Peyer's patch (tissue), 4 donors: ENCODE measurements at places on chromosomes 11 and 22. TPM values are rescaled to one million over a fixed set of nuclear protein-coding genes. Genes with fewer than 3 reads are reported as not detected.

APOL1 gene
- 12.2 TPM for total RNA-seq

UBQLNL gene
- total RNA-seq, result not detected

FOLR2 gene
- 3.5 TPM for total RNA-seq

OR51G2 gene
- not detected for total RNA-seq

LZTR1 gene
- 65.5 TPM for total RNA-seq

SCARF2 gene
- total RNA-seq, result 4.8 TPM

TUB gene
- 2.0 TPM for total RNA-seq

FAM83F gene
- total RNA-seq, result 9.9 TPM

OR8D1 gene
- not detected for total RNA-seq

FGF3 gene
- not detected for total RNA-seq

SLC43A1 gene
- 19.0 TPM for total RNA-seq

LINC01488 gene
- total RNA-seq, result not detected

- no peak for DNase-seq
- H3K4me1 ChIP-seq, result no peaks in the 10 kb centered on the region
Observed at GRCh38 chr11:45713573-45713972, 48.2 kb upstream of the CHST1 start.

GRCh38 chr22:36680038-36680437 lies 23.5 kb downstream of the CACNG2 start:
- DNase-seq, result no peak
- no peak overlapping the region for H3K4me3 ChIP-seq
- H3K27me3 ChIP-seq, result no peaks in the 10 kb centered on the region
- no peak overlapping the region for H3K27ac ChIP-seq
- no peaks in the 10 kb centered on the region for H3K4me1 ChIP-seq

DNA sequence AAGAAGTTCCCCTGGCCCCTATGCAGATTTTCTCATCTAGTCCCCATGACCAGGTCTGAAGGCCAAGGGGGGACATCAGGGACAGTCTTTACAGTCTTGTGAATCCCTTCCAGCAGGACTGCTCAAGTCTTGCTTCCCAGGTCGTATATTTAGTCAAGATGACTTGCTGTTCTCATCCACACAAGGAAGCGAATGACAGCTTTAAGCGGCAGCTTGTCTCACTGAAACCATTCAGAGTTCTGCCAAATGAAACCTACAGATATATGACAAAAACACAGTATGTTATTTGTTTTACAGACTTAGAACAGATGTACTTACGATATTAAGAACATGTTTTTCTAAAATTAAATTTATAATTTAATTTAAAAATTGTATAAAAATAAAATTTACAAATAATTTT lies 5.6 kb downstream of the VWA5A start:
- H3K36me3 ChIP-seq, result peaks cover 76% of the 10 kb centered on the region
- H3K4me3 ChIP-seq, result no peak overlapping the region
- no peaks in the 10 kb centered on the region for H3K4me1 ChIP-seq
- no peak for DNase-seq
- H3K27ac ChIP-seq, result no peak overlapping the region
- H3K27me3 ChIP-seq, result no peaks in the 10 kb centered on the region

DNA sequence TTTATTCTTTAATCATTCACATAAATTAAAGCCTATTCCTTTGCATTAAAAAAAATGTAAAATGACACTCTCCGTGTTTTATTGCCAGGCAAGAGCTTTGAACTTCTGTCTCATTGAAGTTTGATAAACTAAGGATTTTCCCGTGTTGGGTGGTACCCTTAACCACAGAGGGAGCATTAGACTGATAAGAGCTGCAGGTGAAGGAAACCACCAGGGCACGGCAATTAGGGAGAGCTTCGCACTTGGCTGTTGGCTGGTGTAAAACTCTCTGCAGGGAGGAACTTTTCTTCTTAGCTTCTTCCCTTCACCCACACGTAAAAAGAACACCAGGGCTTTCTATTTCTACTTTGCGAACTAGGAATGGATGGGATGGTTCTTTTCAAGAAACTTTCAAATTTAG lies 47.0 kb downstream of the CSTPP1 start:
- no peaks in the 10 kb centered on the region for H3K36me3 ChIP-seq
- no peak for DNase-seq
- H3K27ac ChIP-seq, result peak overlapping the region; percentile 10
- no peak overlapping the region for H3K4me3 ChIP-seq

GRCh38 chr22:17916226-17916889 lies 108.0 kb downstream of the MICAL3 start:
- DNase-seq, result no peak
- H3K36me3 ChIP-seq, result no peaks in the 10 kb centered on the region
- no peak overlapping the region for H3K4me3 ChIP-seq

GRCh38 chr11:65558002-65558929 lies at the start of gene LTBP3:
LTBP3 (minus strand) TSS chr11:65558359; CDS start chr11:65557959, 400 bp downstream.
- peak within 1 kb of the TSS; percentile 74 for H3K4me3 ChIP-seq
- H3K27me3 ChIP-seq, result no peaks in the 10 kb centered on the region
- no peaks in the 10 kb centered on the region for H3K36me3 ChIP-seq
- DNase-seq, result peak; percentile 75

DNA sequence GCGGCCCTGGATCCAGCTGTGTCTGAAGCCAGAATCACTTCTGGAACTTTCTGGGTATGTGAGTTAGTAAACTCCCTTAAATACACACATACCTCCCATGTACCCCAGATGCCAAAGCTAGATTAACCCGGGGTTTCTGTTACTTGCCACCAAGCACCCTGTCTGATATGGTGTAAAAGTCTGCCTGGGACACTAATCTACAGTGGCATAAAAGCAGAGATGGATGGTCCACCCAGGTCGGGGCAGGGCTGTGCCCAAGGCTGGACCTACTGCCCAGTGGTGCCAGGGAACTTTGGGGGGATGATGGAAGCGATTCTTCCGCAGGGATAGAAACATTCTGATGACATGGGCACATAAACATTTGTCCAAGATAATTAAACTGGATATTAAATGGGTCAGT lies 12.7 kb downstream of the MRGPRF start:
- no peaks in the 10 kb centered on the region for H3K4me1 ChIP-seq
- H3K36me3 ChIP-seq, result no peaks in the 10 kb centered on the region
- no peak for DNase-seq
- no peak overlapping the region for H3K4me3 ChIP-seq
- H3K27me3 ChIP-seq, result no peaks in the 10 kb centered on the region
- peak overlapping the region; percentile 38 for H3K27ac ChIP-seq

GRCh38 chr11:64385945-64386704 lies 27.2 kb downstream of the RPS6KA4 start:
- no peak overlapping the region for H3K27ac ChIP-seq
- H3K36me3 ChIP-seq, result no peaks in the 10 kb centered on the region
- no peaks in the 10 kb centered on the region for H3K27me3 ChIP-seq
- peaks cover 9% of the 10 kb centered on the region for H3K4me1 ChIP-seq

DNA sequence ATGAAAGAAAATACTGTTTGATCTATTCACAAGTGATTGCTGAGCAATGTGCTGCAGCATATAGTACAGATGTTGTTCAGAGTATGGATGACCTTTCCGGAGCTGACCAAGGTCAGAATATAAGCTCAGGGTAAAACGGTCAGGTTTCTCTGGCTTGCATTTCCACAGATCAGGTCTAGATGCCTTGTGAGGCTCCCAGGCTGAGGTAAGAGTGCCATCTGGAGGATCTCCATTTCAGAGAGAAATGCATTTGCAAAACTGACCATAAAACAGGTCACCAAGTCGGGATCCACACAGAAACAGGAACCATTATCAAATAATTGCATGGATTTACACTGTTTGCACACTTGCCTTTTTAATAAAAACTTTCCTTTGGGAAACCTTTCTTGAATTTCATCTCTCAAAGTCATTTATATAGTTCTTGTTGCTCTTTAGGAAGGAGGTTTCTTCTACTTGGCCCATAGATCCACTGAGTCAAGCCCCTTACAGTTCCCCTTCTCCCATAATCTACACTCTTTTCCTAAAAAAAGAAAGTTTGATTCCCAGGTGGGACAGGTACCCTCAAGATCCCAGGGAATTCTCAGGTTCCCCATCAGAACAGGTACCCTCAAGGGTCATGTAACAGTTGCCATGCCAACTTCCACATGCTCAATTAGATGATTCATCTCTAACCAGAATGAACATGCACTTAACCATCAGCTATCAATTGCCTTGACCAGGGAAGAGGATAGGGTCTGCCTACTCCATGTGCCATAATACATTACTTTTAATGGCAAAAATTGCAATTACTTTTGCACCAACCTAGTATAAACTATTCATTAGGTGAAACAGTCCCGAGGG lies 25.0 kb upstream of the TMPRSS5 start:
- no peak overlapping the region for H3K4me3 ChIP-seq
- no peak for DNase-seq
- H3K36me3 ChIP-seq, result no peaks in the 10 kb centered on the region
- H3K27me3 ChIP-seq, result no peaks in the 10 kb centered on the region
- H3K27ac ChIP-seq, result no peak overlapping the region

- H3K27ac ChIP-seq, result no peak overlapping the region
- no peaks in the 10 kb centered on the region for H3K36me3 ChIP-seq
- H3K27me3 ChIP-seq, result no peaks in the 10 kb centered on the region
- no peaks in the 10 kb centered on the region for H3K4me1 ChIP-seq
Observed at GRCh38 chr22:48724899-48725298, 1102.8 kb downstream of the BRD1 start.

- peak overlapping the region; percentile 27 for H3K4me3 ChIP-seq
- H3K27me3 ChIP-seq, result no peaks in the 10 kb centered on the region
- DNase-seq, result peak; percentile 80
- H3K36me3 ChIP-seq, result peaks cover 17% of the 10 kb centered on the region
Observed at GRCh38 chr11:118621071-118621783, 13.8 kb downstream of the PHLDB1 start.

- no peak overlapping the region for H3K27ac ChIP-seq
- no peak overlapping the region for H3K4me3 ChIP-seq
- no peaks in the 10 kb centered on the region for H3K27me3 ChIP-seq
- no peak for DNase-seq
- H3K4me1 ChIP-seq, result no peaks in the 10 kb centered on the region
Observed at GRCh38 chr11:126182787-126183445, 28.5 kb downstream of the RPUSD4 start.

GRCh38 chr22:23182309-23183060 lies 2.2 kb downstream of the BCR start:
- peak overlapping the region; percentile 60 for H3K4me3 ChIP-seq
- H3K27ac ChIP-seq, result peak overlapping the region; percentile 7
- no peaks in the 10 kb centered on the region for H3K27me3 ChIP-seq
- DNase-seq, result no peak

DNA sequence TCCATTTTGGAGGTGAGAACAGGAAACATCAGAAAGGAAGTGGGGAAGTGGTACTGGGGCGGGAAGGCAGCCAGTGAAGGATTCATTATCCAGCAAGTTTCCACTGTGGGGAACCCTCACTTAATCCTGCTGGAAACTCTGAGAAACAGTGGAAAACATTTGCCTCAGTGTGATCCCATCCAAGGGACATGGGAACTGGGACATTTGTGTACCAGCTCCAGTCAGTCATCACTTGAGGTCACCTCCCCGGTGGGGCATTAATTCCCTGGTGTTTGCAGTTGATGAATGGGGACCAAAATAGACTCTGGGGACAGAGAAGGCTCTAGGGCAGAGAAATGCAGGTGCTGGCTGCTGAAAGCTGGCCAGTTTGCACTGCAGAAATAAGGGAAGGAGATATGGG lies 599.9 kb downstream of the BUD13 start:
- no peak overlapping the region for H3K27ac ChIP-seq
- no peaks in the 10 kb centered on the region for H3K4me1 ChIP-seq
- no peaks in the 10 kb centered on the region for H3K36me3 ChIP-seq
- H3K4me3 ChIP-seq, result no peak overlapping the region
- no peak for DNase-seq

- no peaks in the 10 kb centered on the region for H3K27me3 ChIP-seq
- DNase-seq, result no peak
- no peaks in the 10 kb centered on the region for H3K4me1 ChIP-seq
- no peak overlapping the region for H3K27ac ChIP-seq
- H3K4me3 ChIP-seq, result no peak overlapping the region
Observed at GRCh38 chr22:44936201-44936600, 73.6 kb downstream of the PHF21B start.

DNA sequence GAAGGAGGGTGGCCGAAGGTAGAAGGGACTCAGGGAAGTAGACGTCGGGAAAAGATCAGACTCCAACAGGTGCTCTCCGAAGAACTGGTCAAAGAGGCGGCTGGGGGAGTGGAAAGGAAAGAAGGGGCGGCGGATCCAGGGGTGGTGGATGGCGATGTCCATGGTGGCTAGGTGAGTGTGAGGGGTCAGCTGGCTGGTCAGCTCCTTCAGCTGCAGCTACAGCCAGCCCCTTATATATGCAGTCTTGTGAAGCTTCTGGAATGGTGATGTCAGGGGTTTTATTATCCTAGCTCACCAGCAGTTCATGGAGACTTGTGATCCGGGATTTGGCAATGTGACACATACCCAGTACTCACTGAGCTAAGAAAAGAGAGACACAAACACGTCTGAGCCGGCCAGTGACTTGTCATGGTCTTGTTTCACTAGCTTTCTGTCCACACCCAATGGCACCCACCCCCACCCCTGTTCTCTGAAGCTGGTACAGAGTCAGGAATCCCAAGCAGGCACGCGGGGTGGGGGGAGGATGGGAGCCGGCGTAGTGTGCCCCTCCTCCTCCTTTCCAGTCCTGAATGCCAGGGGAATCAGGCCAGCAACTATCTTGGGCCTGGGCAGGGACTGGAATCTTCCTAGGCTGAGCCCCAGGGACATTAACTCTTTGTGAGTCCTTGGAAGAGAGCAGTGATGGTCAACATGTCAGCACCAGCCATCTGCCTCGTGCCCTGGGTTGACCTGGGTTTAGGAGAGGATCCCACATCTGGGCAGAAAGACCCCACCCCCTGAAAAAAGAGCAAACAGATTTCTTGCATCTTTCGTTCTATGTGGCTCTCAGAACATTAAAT lies at the start of gene CRYAB:
Gene CRYAB, minus strand, starts transcription at position 208 of the 839 bp plus-strand sequence. Its CDS starts 46 bp downstream, at position 162.
- no peak for DNase-seq
- peak within 1 kb of the TSS; percentile 75 for H3K27ac ChIP-seq
- H3K36me3 ChIP-seq, result no peaks in the 10 kb centered on the region
- no peaks in the 10 kb centered on the region for H3K27me3 ChIP-seq

GRCh38 chr11:134409552-134410429 lies 2.3 kb downstream of the B3GAT1 start:
- H3K4me3 ChIP-seq, result no peak overlapping the region
- H3K27me3 ChIP-seq, result peaks cover 23% of the 10 kb centered on the region
- H3K36me3 ChIP-seq, result no peaks in the 10 kb centered on the region
- no peaks in the 10 kb centered on the region for H3K4me1 ChIP-seq
- H3K27ac ChIP-seq, result no peak overlapping the region

DNA sequence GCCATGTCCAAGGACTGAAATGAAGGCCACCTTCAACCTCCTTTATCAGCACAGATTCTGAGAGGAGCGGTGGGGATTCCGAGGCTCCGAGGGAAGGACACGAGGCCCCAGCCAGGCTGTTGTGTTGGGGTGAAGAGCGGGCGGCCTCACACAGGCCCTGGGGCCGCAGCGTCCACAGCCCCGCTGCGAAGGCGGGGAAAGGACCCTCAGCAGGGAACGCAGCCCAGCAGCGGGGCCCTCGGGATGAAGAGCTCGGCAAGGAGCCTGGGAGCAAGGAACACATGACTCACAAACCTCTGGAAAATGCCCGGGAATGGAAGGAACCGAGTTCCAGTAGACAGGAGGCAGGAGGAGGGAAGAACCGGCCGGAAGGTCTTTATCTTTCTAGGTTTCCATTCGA lies 227.2 kb downstream of the BRD1 start:
- DNase-seq, result no peak
- no peaks in the 10 kb centered on the region for H3K36me3 ChIP-seq
- H3K4me1 ChIP-seq, result no peaks in the 10 kb centered on the region
- H3K27me3 ChIP-seq, result no peaks in the 10 kb centered on the region
